Regular cardiac myocyte (primary cell): ENCODE measurements at places on chromosomes 7 and 10. TPM values are rescaled to one million over a fixed set of nuclear protein-coding genes. Genes with fewer than 3 reads are reported as not detected.

RNF148 gene
- 0.28 and 0.38 TPM in 2 replicates for total RNA-seq

HGF gene
- total RNA-seq: 121 and 211 TPM in 2 replicates

PCDH15 gene
- not detected in 2 replicates for total RNA-seq

HOGA1 gene
- 0.56 and 0.58 TPM in 2 replicates for total RNA-seq

SLC18A3 gene
- under 0.01 TPM in 1 of 2 replicates, not detected in the other for total RNA-seq

EGR2 gene
- total RNA-seq: 0.58 and 5.9 TPM in 2 replicates
